Non-pigmented ciliary epithelial cell (primary cell): ENCODE measurements at places on chromosomes 13 and 19.

DNA sequence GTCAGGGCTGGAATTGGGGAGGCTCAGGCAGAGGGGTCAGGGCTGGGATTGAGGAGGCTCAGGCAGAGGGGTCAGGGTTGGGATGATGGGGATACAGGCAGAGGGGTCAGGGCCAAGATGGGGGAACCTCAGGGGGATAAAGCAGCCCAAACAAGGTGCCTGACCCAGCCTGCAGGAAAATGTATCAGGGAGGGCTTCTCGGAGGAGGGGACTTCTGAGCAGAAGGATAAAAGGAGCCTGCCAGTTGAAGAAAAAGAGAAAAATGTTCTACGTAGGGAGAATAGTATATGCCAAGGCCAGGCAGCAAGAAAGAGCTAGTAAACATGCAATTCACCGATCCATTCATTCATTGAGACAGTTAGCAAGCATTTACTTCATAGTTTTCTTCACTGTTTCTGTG lies 84.8 kb downstream of the MAP4K1 start:
- DNase-seq, result no peak

DNA sequence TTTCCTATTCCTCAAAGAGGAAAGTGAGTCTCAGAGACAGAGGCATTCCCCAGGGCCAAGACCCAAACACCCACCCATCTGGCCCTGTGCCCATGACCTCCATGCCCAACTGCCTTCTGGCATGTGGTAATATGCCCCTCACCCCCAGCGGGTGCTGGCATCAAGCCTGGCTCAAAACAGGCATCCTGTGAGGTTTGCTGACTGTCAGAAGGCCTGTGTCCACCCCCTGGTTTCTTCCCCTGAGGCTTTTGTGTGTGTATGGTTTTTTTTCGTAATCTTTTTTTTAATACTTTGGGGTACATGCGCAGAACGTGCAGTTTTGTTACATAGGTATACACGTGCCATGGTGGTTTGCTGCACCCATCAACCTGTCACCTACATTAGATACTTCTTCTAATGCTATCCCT lies 7.6 kb upstream of the KANK2 start:
- no peak for DNase-seq

- DNase-seq, result no peak
These were observed 1.7 kb downstream of the ELL start for GRCh38 chr19:18519962-18520847.

DNA sequence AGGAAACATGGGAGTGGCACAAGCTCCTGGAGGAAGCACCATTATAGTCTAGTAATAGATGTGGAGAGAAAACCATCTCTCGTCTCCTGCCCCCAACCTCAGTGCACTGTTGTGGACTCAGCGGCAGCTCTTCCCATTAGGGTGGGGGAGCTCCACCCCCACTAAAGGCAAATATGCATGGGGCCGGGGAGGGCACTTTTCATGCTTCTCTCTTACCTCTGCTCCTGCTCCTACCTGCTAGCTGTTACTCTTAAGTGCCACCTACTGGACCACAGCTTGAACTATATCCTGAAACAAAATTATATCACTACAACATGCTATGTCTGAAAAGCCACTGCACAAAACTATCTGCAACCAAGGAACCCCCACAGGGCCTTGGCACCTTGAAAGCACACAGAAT lies 112.6 kb upstream of the DACH1 start:
- DNase-seq, result no peak
